ENCODE measurements at places on chromosomes 4 and X.

DNA sequence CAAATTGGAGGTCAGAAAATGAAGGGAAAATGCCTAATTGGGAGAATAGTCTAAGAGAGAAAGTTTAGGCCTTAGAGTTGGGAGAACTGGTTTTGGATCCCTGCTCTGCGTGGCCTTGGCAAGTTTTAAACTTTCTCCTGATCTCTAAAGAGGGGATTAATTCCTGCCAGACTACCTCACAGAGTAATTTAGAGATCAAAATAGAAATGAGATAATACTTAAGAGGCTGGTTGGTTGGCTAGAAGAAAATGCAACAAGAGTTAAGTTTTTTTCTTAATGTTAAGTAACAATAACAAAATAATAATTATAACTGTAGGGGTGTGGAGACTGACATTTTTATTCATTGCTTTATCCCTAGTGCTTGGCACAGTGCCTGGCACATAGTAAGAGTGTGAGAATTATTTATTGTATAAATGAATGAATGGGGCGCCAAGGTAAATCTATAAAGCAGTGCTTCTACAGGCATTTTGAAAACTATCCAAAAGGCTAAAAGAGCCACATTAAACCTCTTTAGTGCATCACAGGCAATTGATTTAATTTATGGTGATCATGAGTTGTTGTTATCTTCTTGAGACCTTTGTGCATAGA, 160.5 kb downstream of the RASL11B start:
- no peak for DNase-seq

GRCh38 chr4:161256172-161256571, 907.6 kb downstream of the FSTL5 start:
- peak; percentile 0 for DNase-seq

- no peak for DNase-seq
These were observed 33.7 kb upstream of the HPRT1 start for GRCh38 chrX:134426281-134426680.

DNA sequence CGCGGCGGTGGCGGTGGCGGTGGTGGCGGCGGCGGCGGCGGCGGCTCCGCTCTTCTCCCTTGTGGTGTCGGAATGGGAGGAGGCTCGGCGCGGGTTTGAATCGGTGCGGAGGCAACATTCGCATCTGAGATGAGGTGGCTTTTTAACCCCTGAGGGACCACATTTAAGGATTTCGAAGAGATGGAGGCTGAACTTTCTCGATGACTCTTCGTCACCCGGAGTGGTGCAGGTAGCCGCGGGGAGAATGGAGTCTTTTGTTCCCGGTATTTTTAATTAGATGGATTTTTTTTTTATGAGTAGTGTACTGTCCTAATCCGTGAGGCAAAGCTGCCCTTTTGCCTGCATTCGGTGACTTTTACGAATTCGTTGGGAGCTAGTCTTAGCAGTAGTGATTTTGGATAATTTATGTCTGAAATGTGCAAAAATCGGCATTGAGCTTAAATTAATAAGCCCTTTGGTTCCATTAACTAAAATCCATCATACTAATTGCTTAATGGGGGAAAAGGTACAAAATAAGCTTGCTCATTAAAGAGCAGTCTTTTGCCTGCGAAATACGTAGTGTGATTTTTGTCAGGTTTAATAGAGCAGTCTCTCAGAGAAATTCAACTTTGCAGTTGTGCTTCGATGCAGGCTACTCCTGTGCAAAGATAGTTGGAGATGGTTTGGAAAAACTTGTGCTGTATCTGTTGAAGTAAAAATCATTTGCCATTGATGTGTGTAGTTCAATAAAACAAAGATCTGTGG, 206.2 kb downstream of the TENM3 start:
- DNase-seq, result peak; percentile 56

DNA sequence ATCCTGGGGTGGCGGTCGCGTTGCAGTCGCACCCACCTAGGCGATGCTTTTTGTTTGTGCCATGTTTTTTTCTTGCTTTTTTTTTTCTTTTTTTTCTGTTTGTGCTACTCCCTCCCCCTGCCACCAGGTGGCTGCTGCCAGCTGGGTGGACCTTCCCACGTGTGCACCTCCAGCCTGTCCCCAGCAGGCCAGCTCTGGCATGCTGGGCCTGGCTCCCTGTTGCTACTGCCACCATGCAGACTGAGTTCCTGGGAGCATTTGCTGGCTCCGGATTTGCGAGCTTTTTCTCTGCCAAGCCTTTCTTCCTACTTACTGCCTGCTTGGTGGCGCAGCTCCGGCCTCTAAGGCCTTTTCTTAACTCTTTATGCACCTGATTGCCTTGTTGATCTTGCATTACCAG, 161.2 kb upstream of the WDFY3 start:
- peak; percentile 56 for DNase-seq

DNA sequence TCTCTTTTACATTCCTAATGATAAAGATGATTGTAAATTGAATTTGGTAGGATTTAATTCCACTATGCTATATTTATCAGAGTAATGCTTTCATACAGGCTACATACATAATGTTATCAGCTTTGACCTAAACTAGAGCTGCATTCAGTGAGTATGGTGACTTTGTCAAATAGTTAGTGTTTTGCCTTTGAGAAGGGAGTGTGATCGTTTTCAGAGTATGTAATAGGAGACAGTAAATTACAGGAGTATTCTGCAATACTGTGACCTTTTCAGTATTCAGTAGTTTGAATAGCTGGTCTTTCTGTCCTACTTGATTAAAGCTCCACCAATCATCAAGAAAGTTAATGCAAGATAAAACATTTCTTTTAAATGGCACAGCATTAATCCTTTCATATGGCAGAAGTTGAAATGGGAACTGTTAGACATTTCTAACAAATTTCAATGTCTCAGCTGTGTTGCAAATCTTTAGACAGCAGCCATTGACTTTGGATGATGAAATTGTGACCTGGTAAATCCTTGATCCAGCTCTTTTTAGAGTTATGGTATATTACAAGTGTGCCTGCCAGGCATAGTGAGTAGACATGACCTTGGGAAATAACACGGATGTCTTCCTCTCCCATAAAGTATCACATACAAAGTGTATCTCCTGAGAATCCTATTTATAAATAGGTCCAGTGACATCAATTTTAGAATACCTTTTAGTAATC, 455.3 kb downstream of the KCTD8 start:
- no peak for DNase-seq

- peak; percentile 65 for DNase-seq
These were observed 35.1 kb downstream of the ENPEP start for GRCh38 chr4:110510955-110511544.

GRCh38 chr4:4401036-4401435, 14.1 kb downstream of the NSG1 start:
- DNase-seq, result no peak

DNA sequence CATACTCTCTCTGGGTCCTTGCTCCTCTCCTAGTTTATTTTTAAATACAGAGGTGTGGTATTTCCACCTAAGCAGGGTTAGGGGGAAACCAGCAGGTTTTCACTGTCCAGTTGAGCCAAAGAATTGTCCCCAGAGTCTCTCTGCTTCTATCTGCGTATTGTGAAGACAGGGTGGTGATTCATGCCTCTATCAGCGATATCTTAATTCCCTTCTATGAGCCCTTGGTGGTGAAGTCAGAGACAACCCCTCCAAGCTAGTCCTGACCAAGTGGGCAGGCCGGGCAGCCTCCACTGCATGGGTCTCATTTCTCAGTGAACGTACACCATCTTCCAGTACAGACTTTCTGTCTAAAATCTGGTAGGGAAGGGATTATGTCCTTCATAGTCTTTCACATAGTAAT, 100.5 kb upstream of the GPR34 start:
- no peak for DNase-seq

DNA sequence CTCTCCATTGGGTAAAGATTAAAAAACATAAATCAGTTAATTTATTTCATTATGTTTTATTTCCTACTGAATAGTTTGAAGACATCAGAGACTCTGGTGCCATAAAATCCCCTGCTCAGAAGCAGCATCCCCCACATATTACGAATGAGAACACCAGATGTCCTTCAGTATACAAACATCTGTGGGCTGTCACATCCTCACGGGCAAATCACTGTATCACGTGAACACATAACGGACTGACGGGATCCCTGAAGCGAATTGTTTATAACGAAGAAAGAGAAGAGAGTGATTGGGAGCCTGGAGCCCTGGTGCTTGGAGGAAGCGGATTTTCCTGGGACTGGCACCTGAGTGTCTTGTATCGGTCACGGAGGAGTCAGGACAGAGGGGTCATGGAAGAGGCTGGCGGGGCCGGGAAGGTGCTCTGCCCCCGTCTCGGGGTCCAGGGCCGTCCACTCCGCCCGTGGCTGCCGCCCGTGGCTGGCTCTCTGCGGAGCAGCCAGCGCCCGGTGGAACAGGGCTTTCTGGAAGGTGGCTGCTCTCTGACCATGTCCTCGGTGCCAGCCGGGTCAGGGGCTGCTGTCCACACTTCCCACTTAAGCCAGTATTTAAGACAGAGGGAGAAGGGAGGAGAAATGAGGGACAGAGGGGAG, 452.7 kb upstream of the FAT1 start:
- no peak for DNase-seq

GRCh38 chrX:150225266-150225665, 137.9 kb upstream of the MAMLD1 start:
- DNase-seq, result no peak

- DNase-seq, result peak; percentile 37
These were observed 23.8 kb upstream of the ADH7 start for GRCh38 chr4:99458911-99459447.

- DNase-seq, result no peak
These were observed 34.2 kb downstream of the BCOR start for GRCh38 chrX:40063555-40063954.

- DNase-seq, result no peak
These were observed 1.2 kb downstream of the CTPS2 start for GRCh38 chrX:16711219-16711811.

DNA sequence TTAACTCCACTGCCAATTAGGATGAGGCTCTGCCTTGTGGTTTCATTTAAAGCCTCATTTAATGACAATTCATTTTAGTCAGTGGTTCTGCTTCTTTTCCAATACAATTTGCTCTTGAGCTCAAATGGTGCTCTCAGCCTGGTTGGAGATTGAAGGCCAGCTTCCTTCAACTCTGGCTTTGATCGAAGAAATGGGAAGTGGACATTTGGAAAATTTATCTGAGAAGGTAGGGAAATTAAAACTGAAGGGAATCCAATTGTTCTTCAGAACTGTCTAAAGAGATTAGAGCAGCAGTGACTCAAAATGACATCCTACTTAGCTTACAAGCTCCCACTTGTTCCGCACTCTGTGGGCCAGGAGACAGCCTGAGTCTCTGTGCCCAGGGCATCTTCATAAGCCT, 206.8 kb downstream of the SMARCA1 start:
- DNase-seq, result no peak

DNA sequence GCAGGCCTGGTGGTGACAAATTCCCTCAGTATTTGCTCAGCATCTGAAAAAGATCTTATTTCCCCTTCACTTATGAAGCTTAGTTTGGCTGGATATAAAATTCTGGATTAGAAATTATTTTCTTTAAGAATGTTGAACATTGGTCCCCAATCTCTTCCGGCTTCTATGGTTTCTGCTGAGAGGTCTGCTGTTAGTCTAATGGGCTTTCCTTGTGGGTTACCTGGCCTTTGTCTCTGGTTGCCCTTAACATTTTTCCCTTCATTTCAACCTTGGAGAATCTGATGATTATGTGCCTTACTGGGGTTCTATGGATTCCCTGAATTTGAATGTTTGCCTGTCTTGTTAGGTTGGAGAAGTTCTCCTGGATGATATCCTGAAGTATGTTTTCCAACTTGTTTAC, 17.4 kb upstream of the TMPRSS11F start:
- no peak for DNase-seq

GRCh38 chr4:2104556-2105345, 45.6 kb downstream of the NAT8L start:
- no peak for DNase-seq

DNA sequence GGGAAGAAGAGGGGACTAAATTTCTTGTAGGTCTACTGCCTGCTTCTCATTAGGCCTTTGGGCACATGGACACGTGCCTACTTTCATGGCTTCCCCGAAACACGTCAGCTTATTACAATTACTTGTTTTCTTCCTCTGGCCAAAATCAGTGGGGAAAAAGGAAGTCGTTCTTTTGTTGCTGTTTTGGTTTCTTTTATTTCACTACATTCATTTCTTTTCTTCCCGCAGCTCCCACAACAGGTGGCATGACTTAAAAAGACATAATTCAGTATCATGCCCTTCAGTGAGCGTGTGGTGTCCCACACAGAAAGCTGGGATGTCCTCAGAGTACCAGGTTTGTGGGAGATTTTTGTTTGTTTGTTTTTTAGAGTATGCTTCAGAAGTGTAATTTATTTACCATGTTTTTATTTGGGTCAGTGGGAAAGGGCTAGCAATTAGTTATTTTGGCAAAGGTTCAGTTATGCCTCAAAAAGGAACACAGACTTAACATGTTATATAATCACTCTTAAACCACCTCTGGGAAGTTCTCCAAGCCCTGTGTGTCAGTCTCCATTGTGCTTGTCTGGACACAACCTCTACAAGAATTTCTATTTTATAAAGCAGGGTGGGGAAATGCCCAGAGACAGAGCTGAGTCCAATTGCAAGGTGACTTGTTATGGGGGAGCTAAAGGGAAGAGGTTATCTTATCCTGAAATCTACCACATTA, 44.2 kb upstream of the SPRY1 start:
- peak; percentile 70 for DNase-seq

- DNase-seq, result no peak
These were observed 362.2 kb upstream of the EMCN start for GRCh38 chr4:100880011-100880410.

GRCh38 chr4:176874721-176875445, 82.2 kb upstream of the VEGFC start:
- DNase-seq, result no peak

GRCh38 chr4:108543359-108543968, 76.9 kb upstream of the RPL34 start:
- DNase-seq, result no peak

DNA sequence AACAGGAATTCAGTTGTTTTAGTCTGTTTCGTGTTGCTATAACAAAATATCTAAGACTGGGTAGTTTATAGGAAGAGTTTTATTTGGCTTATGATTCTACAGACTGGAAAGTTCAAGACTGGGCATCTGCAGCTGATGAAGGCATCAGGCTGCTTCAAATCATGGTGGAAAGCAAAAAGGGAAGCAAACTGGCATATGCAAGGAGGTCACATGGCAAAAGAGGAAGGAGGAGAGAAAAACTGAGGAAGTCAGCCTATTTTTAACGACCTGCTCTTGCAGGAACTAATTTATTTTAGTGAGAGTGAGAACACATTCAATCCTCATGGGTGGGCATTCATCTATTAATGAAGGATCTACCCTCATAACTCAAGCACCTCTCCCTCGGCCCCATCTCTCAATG, 363.1 kb upstream of the HS3ST1 start:
- no peak for DNase-seq

GRCh38 chrX:155056877-155057792, 13.8 kb downstream of the CMC4 start:
- DNase-seq, result peak; percentile 67

DNA sequence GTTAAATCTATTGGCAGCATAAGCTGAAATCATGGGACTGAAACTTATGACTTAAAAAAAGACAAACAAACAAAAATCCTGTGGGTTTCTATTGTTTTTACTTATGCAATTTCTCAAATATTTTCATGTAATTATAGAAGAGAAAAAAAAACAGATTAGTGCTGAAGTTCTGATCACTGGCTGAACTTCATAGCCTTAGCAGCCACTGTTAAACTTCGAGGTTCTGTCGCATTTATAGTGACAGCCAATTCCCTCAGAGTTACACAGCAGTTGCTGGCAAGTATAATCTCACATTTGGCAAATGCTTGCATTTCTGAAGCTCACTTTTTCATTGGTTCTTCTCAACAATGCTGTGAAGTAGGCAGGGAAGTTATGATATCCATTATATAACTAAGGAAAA, 748.9 kb upstream of the MAGEB2 start:
- DNase-seq, result peak; percentile 7

- no peak for DNase-seq
These were observed 6.6 kb downstream of the SLC25A5 start for GRCh38 chrX:119474615-119475388.

Data from iris pigment epithelial cell (primary cell).